ENCODE measurements at places on chromosomes 3 and 15. TPM values are rescaled to one million over a fixed set of nuclear protein-coding genes. Genes with fewer than 3 reads are reported as not detected.

- H3K27ac ChIP-seq = no peak overlapping the region
- DNase-seq = no peak
- H3K4me3 ChIP-seq = no peak overlapping the region
- no peaks in the 10 kb centered on the region for H3K27me3 ChIP-seq
- H3K36me3 ChIP-seq = no peaks in the 10 kb centered on the region
Observed at GRCh38 chr3:129615751-129616281, 9.3 kb upstream of the PLXND1 start.

- no peaks in the 10 kb centered on the region for H3K36me3 ChIP-seq
- DNase-seq = no peak
- H3K4me3 ChIP-seq = no peak overlapping the region
- no peak overlapping the region for H3K27ac ChIP-seq
Observed at GRCh38 chr15:95580121-95580520, 750.4 kb upstream of the NR2F2 start.

- no peaks in the 10 kb centered on the region for H3K27me3 ChIP-seq
- H3K27ac ChIP-seq = no peak overlapping the region
- no peaks in the 10 kb centered on the region for H3K36me3 ChIP-seq
- no peaks in the 10 kb centered on the region for H3K4me1 ChIP-seq
Observed at GRCh38 chr3:55362210-55362960, 124.7 kb downstream of the WNT5A start.

- H3K4me3 ChIP-seq = no peak overlapping the region
- H3K27ac ChIP-seq = no peak overlapping the region
- no peaks in the 10 kb centered on the region for H3K36me3 ChIP-seq
- no peaks in the 10 kb centered on the region for H3K4me1 ChIP-seq
Observed at GRCh38 chr3:112979244-112979832, 4.4 kb upstream of the CD200R1 start.

DNA sequence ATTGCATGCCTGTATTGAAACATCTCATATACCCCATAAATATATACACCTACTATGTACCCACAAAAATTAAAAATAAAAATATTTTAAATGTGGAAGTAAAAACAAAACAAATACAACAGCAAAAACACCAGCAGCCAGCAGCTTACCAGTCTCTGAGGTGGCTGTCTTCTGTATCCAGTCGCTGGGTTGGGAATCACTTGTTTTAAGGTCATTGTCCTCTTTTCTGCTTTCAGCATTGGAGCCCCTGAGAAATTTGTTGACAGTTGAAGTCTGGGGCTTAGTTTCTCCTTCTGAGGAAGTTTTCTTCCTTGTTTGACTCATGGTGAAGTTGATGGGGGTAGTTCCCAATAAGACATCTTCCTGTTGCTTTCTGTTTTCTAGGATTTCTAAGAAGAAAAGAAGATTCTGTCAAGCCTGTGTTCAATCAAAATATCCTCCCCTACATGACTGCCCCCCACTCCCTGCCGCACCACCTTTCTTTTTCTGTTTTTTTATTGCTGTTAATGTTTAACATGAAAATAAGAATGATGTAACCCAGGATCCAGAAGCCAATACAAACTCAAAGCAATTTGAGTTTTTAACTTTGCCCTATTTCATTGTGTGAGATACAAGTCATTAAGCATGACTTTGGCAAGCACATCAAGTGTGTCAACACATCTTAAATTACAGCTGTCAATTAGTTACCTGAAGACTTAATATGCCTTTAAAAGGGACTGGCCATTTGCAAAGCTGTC, at the start of gene LRRC31:
Gene LRRC31, minus strand, starts transcription at position 452 of the 737 bp plus-strand sequence. Its CDS starts 128 bp downstream, at position 324.
- peaks cover under 1% of the 10 kb centered on the region for H3K36me3 ChIP-seq
- H3K27ac ChIP-seq = no peak within 1 kb of the TSS
- no peak within 1 kb of the TSS for H3K4me3 ChIP-seq
- no peaks in the 10 kb centered on the region for H3K4me1 ChIP-seq
- H3K27me3 ChIP-seq = no peaks in the 10 kb centered on the region

DNA sequence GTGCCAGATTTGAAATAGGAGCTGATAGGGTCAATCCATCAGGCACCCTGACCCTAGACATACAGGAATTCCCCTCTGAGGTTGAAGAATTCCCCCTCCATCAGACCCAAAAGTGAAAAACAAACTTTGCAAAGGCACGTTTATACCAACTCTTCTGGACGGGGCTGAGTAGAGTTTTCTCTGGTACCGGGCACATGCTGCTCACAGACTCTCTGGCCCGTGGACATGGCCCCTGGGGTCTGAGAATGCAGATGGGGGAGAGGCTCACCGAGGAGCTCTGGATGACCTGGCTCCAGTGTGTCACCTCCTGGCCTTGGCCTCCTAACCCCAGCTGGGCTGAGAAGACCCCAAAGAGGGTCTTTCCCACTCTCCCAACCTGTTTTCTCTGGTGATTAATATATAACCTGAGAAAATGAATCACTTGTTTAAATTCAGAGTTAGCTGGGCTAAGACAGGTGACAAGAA, 11.2 kb upstream of the LIPC start:
- no peak for DNase-seq
- no peaks in the 10 kb centered on the region for H3K27me3 ChIP-seq
- H3K4me1 ChIP-seq = no peaks in the 10 kb centered on the region
- H3K4me3 ChIP-seq = no peak overlapping the region
- no peak overlapping the region for H3K27ac ChIP-seq

DNA sequence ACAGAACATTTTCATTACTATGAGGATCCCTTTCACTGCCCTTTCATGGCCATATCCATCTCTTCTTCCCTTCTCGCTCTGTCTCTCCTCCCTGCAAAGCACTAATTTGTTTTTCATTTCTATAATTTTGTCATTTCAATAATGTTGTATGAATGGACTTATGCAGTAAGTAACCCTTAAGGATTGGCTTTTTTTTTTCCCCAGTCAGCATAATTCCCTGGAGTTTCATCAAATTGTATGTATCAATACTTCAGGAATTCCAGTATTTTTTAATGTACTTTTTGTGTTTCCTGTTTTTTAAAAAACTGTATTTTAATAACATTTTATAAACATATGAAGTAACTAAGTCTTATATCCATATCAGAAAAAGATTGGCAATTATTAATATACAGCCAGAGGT, 1016.0 kb upstream of the SEMA6D start:
- H3K4me3 ChIP-seq = no peak overlapping the region
- H3K36me3 ChIP-seq = no peaks in the 10 kb centered on the region
- H3K4me1 ChIP-seq = no peaks in the 10 kb centered on the region
- no peaks in the 10 kb centered on the region for H3K27me3 ChIP-seq
- no peak for DNase-seq

GRCh38 chr3:193702967-193703366, 110.0 kb downstream of the OPA1 start:
- no peaks in the 10 kb centered on the region for H3K36me3 ChIP-seq
- no peaks in the 10 kb centered on the region for H3K4me1 ChIP-seq
- no peaks in the 10 kb centered on the region for H3K27me3 ChIP-seq
- no peak for DNase-seq

GRCh38 chr3:110593749-110594148, 477.9 kb upstream of the NECTIN3 start:
- no peak overlapping the region for H3K4me3 ChIP-seq
- no peaks in the 10 kb centered on the region for H3K4me1 ChIP-seq
- DNase-seq = no peak
- no peak overlapping the region for H3K27ac ChIP-seq
- no peaks in the 10 kb centered on the region for H3K27me3 ChIP-seq

- H3K4me3 ChIP-seq = no peak overlapping the region
- no peaks in the 10 kb centered on the region for H3K4me1 ChIP-seq
- peaks cover 4% of the 10 kb centered on the region for H3K36me3 ChIP-seq
- DNase-seq = no peak
Observed at GRCh38 chr3:56792193-56792592, 9.6 kb downstream of the ARHGEF3 start.

- DNase-seq = no peak
- no peak overlapping the region for H3K27ac ChIP-seq
Observed at GRCh38 chr3:16455001-16455400, 58.5 kb downstream of the RFTN1 start.

DNA sequence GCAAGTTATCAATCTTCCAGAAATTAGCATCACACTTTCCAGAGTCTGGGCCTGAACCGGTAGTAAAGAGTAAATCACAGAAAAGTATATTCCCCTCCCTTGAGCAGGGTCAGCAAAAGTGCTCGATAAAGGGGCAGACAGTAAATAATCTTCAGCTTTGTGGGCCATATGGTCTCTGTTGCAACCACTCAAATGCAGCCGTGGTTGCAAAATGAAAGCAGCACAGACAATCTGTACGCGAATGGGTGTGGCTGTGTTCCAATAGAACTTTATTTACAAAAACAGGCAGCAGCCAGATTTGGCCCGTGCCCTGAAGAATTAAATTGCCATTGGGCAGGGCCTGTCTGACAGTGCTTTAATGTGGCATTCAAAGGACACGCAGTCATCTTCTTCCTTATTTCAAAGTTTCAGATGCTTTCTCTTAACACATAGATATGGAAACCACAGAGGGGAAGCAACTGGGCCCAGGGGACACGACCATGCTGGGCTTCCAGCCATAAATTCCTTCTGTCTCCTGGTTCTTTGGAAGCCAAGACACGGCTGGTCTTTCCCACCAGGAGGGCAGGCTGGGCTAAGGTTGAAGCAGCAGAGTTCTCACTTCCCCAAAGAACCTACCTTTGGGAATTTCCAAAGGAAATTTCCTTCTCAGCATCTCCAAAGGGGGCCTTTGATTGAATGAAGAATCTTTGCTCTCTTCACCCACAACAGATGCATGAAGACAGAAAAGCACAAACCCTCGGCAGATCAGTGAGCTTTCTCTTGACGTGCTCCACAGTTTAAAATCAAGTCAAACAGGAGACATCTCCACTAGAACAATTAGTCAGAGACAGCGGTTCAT, 489.8 kb upstream of the PROK2 start:
- DNase-seq = no peak
- no peak overlapping the region for H3K4me3 ChIP-seq
- H3K36me3 ChIP-seq = no peaks in the 10 kb centered on the region
- H3K27ac ChIP-seq = no peak overlapping the region
- no peaks in the 10 kb centered on the region for H3K27me3 ChIP-seq

DNA sequence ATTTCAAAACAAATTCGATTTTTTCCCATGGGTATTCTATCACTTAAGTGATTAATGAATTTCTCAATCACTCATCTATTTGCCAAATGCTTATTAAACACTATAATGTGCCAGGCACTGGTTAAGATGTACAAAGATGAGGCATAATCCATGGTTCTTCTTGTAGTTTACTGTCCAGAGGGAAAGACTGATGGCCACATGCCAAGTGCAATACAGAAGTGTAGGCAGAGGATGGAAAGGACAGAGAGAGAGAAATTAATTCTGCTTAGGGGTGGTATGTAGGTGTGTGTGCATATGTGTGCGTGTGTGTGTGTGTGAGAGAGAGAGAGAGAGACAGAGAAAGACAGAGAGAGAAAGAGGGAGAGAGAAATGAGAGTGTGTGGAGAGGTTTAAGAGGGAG, 120.8 kb upstream of the CCNL1 start:
- H3K4me3 ChIP-seq = no peak overlapping the region
- DNase-seq = no peak
- peaks cover 7% of the 10 kb centered on the region for H3K4me1 ChIP-seq
- no peak overlapping the region for H3K27ac ChIP-seq
- no peaks in the 10 kb centered on the region for H3K27me3 ChIP-seq

DNA sequence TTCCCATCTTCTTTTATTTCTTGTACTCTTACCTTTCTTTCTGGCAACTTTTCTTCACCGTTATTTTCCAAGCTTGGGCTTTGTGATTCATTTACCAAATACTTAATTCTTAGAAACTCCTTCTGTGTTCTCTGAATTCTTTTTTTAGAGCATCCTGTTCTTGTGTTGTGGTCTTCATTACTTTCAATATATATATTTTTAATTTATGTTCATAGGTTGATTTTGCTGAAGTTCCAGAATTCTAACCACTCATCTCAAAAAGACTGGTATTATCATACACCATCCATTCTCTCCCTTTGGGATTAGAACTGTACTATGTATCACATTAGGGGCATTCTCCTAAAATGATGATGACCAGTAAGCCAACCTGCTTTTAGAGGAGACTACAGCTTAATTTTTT, 362.3 kb upstream of the CBLB start:
- DNase-seq = no peak
- no peak overlapping the region for H3K4me3 ChIP-seq
- no peaks in the 10 kb centered on the region for H3K27me3 ChIP-seq
- no peaks in the 10 kb centered on the region for H3K4me1 ChIP-seq

DNA sequence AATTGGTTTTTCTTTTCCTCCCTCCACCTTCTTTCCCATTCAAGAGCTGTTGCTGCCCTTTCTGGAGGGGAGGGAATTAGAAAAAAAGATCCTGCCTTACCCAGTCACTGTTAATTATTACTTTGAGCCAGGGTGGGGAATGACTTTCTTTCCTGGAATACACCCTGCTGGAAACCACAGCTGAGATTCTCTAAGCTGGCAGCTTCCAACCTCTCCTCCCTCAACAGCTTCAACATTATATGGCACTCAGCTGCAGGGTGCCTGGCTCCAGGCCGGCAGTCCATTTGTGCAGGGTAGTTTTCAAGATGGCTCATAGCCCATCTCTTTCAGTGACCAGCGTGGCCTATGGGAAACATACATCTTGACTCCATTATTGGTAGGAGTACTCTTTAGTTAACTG, 105.8 kb downstream of the UBE3A start:
- H3K27ac ChIP-seq = no peak overlapping the region
- no peaks in the 10 kb centered on the region for H3K27me3 ChIP-seq

GRCh38 chr15:91445695-91446228, 345.7 kb downstream of the SV2B start:
- H3K4me1 ChIP-seq = no peaks in the 10 kb centered on the region
- H3K4me3 ChIP-seq = no peak overlapping the region
- DNase-seq = no peak
- H3K36me3 ChIP-seq = no peaks in the 10 kb centered on the region
- H3K27ac ChIP-seq = no peak overlapping the region
- no peaks in the 10 kb centered on the region for H3K27me3 ChIP-seq

DNA sequence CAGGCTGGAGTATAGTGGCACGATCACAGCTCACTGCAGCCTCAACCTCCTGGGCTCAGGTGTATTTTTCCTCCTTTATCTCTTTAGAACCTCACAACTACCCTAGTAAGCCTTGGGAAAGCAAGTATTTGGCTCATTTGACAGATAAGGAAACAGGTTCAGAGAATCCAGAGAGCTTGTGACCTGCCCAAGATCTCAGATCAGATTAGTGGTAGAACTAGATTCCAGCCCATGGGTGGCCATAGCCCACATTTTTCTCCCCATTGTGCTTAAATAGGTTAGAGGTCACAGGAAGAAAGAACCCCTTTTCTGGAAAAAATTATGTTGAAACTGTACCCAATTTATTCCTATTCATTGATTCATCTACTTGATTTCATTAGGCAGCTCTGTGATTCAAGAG, 64.3 kb downstream of the TSC22D2 start:
- H3K4me1 ChIP-seq = no peaks in the 10 kb centered on the region
- no peaks in the 10 kb centered on the region for H3K36me3 ChIP-seq
- no peak overlapping the region for H3K4me3 ChIP-seq

Gene CPNE9
- total RNA-seq = 3.8 TPM

Gene KLHL6
- not detected for total RNA-seq

Gene NOX5
- total RNA-seq = not detected

Gene TRPM1
- not detected for total RNA-seq

Gene SNTN
- total RNA-seq = not detected

Gene ARHGAP11A
- 94.2 TPM for total RNA-seq

Gene CPB1
- not detected for total RNA-seq

Gene GOLGA6L24
- not detected for total RNA-seq

Gene COL6A5
- 0.04 TPM for total RNA-seq

Gene IGDCC3
- 17.9 TPM for total RNA-seq
